ENCODE measurements at places on chromosomes 16 and 17.

DNA sequence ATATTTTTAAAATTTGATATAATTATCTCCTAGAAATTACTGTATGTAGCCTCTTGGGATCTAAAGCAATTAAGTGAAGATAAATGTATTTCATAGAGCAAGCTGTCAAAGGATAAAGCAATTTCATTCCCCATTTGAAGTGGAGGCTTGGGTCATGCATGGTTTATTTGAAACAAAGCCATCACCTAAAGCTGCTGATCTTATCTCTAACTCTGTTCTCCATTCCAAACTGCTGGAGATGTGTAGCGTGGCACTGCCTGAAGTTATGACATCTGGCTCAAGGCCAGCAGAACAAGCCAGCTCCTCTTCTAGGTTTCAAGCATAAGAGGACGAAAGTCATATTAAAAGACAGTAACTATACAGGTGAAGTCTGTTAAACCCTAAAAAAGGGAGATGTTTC lies 83.9 kb downstream of the HIC1 start:
- no peak for DNase-seq

DNA sequence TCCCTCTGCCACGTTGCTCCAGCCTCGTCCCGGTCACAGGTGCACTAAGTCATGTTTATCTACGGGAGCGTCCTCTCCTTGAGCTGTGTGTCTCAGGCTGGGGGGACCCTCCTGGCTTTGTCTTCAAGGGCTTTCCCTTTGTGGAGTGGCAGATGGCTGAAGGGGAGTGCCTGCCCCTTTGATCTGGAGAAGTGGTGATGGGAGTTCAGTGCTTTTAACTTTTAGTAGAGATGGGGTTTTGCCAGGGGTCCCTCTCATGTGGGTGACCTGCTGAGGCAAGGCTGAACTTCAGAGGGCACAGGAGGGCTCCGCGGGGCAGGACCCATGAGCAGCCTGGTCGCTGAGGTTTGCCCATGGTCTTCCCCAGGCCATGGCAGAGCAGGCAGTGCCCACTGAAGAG lies 73.1 kb upstream of the CDC42EP4 start:
- no peak for DNase-seq

- no peak for DNase-seq
Measured at GRCh38 chr16:80976946-80977345, 29.7 kb downstream of the CMC2 start.

GRCh38 chr16:30715750-30716445 lies 16.9 kb downstream of the SRCAP start:
- no peak for DNase-seq

DNA sequence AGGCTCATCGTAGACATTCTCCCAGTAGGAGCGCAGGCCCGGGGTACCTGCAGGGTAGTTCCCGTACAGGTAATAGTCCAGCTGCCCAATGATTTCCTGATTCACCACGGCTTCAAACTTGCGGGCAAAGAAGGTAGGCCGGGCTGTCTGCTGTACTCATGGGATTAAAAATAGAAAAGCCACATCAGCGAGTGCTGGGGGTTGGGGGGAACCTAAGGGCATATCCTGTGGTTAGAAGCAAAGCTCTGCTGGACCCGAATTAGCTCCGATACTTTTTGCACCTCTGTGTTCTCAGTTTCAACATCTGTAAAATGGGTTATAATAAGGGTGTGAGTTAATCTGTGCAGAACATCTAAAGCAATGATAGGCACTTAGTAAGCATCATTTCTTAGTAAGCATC lies 336.2 kb downstream of the XYLT1 start:
- DNase-seq, result no peak

DNA sequence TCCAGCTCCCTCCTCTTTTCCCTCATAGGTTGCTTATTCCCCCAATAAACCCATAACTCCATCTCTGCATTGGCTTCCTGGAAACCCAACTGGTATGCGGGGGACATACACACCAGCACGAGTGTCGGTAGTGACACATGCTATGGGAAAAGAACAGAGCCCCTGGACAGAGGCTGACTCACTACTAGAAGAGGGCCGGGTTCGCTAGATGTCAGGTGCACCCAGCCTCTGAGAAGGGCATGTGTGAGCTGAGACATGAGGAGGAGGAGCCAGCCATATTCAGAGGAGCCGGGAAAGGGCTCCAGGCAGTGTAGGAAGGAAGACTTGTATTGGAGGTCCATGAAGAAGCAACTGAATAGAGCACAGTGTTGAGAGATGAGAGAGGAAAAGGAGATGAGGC lies 241.1 kb downstream of the SOX9 start:
- DNase-seq, result no peak

- no peak for DNase-seq
Measured at GRCh38 chr17:40448213-40448638, 5.0 kb downstream of the IGFBP4 start.

- DNase-seq, result peak; percentile 69
Measured at GRCh38 chr17:80364091-80364691, 50.8 kb upstream of the ENDOV start.

- no peak for DNase-seq
Measured at GRCh38 chr17:60311186-60311585, 80.7 kb downstream of the USP32 start.

DNA sequence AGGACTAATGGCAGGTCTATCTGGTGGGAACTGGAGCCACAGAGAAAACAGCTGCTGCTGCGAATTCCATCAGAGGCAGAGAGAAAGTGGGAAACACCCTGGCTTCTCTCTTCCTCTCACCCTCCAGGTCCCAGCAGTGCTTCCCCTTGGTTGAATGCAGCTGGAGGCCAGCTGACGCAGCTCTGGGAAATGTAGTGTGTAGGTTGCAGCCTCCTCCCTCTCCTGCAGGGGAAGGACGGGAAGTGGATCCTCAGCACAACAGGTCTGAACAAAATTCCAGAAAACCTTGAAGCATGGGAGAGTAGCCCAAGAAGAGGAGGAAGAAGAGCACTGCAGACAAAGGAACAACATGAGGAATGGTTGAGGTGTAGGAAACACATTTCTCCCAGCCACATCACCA lies 67.8 kb upstream of the MMP2 start:
- DNase-seq, result no peak

DNA sequence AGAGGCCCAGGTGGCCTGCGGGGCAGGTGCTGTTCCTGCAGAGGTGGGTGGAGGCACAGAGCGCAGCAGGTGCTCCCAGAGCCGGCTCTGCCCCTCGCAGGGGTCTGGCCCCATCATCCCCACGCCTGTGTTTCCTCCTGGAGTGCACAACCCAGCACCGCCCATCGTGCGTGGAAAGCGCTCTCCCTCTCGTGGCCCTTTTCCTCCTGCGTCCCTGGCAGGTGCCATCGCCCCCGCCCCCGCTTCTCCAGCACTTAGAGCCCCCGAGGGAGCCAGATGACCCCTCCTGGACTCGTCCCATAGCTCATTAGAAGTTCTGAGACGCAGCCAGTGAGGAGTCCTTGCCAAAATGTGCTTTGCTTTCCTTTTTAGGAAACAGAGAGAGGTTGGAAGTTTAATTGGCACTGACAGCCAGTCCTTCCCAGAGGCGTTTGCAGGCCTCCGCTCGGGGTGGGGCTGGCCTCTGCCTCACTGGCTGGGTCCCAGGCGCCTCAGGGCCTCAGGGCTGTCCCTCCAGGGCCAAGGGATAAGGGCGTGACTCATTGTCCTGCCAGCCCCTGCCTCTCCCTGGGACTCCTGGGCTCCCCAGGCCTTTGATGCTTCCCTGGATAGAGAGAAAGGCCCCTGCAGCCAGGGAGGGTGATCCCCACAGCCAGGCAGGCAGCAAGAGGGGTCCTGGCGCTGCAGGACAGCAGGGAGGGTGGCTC lies 32.2 kb upstream of the CHMP6 start:
- DNase-seq, result no peak

GRCh38 chr17:31398381-31399311 lies 7.2 kb downstream of the RAB11FIP4 start:
- no peak for DNase-seq

- DNase-seq, result no peak
Measured at GRCh38 chr17:82297714-82298537, 19.5 kb downstream of the CD7 start.

DNA sequence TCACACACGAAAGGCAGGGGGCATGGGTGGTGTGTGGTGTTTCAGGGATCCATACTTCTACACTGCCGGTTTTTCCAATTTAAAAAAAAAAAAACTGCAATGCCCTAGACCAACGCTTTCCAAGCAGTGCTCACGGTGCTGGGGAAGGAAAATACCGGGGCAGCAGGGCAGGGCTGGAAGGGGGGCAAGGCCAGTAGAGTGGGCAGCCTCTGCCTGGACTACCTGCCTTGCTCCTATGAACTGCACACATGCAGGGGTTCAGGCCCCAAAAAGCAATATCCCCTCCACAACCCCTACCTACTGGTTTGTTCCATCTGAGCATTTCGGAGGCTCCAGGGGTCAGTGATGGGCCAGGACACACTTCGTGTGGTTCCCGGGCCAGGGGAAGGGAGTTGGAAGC lies 29.4 kb downstream of the RPH3AL start:
- DNase-seq, result no peak

DNA sequence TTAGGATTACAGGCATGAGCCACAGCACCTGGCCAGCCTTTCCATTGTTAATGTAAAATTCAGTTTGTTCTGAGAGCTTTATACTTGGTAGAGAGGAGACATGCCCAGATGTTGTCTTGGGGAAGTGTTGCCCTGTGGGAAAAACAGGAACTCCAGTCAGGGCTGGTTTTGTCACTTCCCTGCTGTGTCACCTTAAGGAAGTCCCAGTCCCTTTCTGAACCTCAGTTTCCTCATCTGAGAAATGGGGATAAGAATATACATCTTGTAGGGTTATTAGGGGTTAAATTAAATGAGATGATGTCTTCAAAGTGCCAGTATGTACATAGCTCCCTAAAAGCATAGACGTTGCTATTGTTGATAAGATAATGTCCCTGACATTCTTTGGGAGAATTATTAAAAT lies 25.3 kb downstream of the CLEC16A start:
- no peak for DNase-seq

- no peak for DNase-seq
Measured at GRCh38 chr17:45143094-45143670, 5.1 kb upstream of the HEXIM1 start.

GRCh38 chr17:77466596-77467223 lies 325.9 kb downstream of the SEC14L1 start:
- DNase-seq, result no peak

DNA sequence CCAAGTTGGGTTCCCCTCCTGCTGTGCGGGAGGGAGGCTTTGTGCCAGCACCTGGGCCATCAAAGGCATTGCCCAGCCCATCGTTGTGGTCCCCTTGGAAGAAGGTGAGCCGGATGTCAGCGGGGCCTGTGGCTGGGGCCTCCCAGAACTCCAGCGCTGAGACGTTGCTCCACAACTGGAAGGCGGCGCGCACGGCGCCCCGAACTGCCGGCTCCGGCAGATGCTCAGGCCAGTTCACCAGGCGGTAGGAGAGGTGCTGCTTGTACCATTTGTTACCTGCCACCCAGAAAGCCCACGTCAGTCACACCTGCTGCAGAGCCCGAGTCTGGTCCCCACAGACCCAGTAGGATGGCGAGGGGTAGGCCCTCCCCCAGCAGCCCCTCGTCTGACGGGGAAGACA lies 12.4 kb downstream of the C17orf50 start:
- DNase-seq, result no peak

GRCh38 chr17:43753493-43754129 lies 5.0 kb downstream of the SOST start:
- no peak for DNase-seq

GRCh38 chr16:77970371-77970770 lies 52.0 kb upstream of the CLEC3A start:
- no peak for DNase-seq

DNA sequence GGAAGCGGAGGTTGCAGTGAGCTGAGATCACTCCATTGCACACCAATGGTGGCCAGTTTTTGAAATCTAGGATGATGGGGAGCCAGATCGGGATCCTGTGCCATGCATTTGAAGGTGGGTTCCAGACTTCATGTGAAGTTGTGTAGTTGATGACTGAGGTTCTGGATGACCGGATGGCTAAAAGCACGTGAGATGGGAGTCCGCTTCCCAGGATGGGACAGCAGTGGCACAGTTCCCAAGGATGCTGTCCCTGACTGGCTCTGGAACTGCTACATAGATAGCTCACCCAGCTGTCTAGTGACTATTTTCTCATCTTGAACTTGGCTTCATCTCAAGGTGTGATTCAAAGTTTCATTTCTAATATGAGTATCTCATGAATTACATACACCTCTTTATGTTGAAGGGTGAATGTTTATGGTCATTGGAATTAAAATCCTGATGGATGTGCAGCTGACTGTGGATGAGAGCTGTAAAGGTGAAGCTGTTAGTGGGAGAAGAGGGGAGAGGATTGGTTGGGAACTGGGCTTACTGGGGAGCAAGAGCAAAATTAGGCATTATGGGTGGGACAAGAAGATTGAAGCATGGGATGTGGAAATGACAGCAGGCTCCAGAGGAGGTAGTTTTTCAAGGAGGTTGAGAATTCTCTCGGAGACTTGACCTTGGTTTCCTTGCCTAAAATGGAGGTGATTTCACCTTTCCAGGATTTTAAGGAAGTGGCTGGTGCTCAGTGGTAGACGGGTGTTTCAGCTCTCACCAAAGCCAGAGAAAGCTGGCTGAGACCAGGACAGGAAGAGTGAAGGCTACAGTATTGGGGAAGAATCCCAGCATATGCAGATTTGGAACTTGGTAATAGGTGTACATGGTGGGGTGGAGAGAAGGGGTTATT lies 8.2 kb downstream of the TUFM start:
- DNase-seq, result no peak

- no peak for DNase-seq
Measured at GRCh38 chr17:4189280-4189679, 46.3 kb downstream of the CYB5D2 start.

DNA sequence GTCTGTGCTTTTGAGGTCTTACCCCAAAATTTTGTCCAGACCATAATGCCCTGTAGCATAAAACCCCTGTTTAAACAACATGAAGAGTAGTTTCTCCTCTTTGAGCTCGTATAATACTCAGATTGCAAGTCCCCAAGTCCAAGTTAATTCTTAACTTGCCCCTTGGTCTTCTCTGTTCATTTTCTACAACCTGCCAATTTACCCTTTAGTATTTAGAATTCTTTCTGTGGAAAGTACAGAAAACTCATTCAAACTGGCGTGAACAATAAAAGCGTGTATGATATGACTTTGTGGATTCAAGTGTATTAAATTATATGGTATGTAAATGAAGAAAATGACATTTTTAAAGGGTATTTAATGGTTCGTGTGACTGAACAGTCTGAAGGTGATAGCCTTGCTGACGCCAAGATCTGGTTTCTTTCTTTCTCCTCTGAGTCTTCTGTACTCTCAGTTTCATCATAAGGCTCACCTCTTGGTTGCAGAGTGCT lies 185.6 kb downstream of the PRKCA start:
- no peak for DNase-seq

GRCh38 chr16:59566446-59566845 lies 832.3 kb upstream of the GOT2 start:
- no peak for DNase-seq

GRCh38 chr16:19883296-19883965 lies 1.2 kb downstream of the GPRC5B start:
- DNase-seq, result peak; percentile 53

GRCh38 chr17:7328840-7329373 lies at the start of gene NEURL4:
Gene NEURL4 (minus strand): TSS chr17:7329335. CDS start chr17:7329312, 23 bp downstream.
- DNase-seq, result no peak

DNA sequence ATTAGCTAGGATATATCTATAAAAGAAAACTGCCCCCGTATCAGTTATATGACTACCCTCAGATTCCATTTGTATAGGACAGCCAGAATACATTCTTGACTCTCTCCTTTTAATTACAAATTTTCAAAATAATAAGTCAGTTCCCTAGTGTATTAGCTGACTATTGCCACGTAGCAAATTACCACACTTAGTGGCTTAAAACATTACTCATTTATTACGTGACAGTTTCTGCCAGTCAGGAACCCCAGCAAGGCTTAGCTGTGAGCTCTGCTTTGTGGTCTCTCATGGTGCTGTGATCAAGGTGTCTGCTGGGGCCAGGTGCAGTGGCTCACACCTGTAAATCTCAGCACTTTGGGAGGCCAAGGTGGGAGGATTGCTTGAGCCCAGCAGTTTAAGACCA lies 13.9 kb upstream of the SCNN1B start:
- DNase-seq, result no peak

Data from HuH-7 (cell line).